ENCODE measurements at places on chromosomes 5 and 9. TPM values are rescaled to one million over a fixed set of nuclear protein-coding genes. Genes with fewer than 3 reads are reported as not detected.

The PTGS1 gene
- total RNA-seq = 1.0 TPM

The NAIP gene
- 21.4 TPM for total RNA-seq

The PCDHGB4 gene
- total RNA-seq = 0.25 TPM

The ROR2 gene
- not detected for total RNA-seq

The FANCC gene
- total RNA-seq = 8.0 TPM

The CDH18 gene
- not detected for total RNA-seq

The PPP2CA gene
- 100 TPM for total RNA-seq

The IL31RA gene
- not detected for total RNA-seq

The XPA gene
- 25.9 TPM for total RNA-seq

The ALDOB gene
- total RNA-seq = not detected

GRCh38 chr5:103232393-103232999 lies 26.1 kb upstream of the MACIR start:
- H3K4me1 ChIP-seq = no peaks in the 10 kb centered on the region
- no peak overlapping the region for H3K4me3 ChIP-seq
- DNase-seq = peak; percentile 17
- no peaks in the 10 kb centered on the region for H3K36me3 ChIP-seq
- H3K27ac ChIP-seq = no peak overlapping the region
- H3K27me3 ChIP-seq = peaks cover 2% of the 10 kb centered on the region

DNA sequence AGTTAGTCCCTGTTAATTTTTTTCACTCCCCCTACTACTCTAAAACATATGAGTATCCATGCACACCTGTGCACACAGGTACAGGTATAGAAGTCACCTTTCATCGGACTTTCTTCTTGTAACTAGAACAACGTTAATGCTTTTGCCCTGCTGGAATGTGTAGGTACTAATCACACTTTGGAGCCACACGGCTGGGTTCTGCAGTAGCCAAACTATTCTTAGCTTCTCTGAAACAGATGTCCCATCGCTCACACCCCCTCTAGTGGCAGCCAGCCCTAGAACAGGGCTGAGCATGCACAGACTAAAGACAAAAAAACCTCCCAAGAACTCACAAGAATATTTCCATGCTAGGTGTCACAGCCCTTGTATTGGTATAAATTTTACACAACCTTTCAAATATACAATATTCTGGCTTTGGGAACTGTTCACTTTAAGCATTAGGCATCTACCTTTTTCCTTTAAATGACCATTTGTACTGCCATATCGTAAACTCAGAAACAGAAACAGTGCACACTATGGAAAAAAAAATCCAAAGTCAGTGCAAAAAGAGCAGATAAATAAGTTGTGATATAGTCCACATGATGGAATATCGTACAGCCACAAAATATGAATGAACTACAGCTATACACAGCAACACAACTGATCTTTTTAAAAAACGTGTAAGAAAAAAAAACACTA lies 64.0 kb downstream of the RETREG1 start:
- peaks cover 8% of the 10 kb centered on the region for H3K36me3 ChIP-seq
- no peaks in the 10 kb centered on the region for H3K27me3 ChIP-seq
- H3K4me3 ChIP-seq = no peak overlapping the region
- DNase-seq = peak; percentile 46
- H3K27ac ChIP-seq = peak overlapping the region; percentile 38
- peaks cover 63% of the 10 kb centered on the region for H3K4me1 ChIP-seq

- no peaks in the 10 kb centered on the region for H3K27me3 ChIP-seq
- peaks cover 93% of the 10 kb centered on the region for H3K4me1 ChIP-seq
- H3K27ac ChIP-seq = peak overlapping the region; percentile 97
- H3K36me3 ChIP-seq = no peaks in the 10 kb centered on the region
Measured at GRCh38 chr9:127955294-127956015, 17.8 kb upstream of the DPM2 start.

DNA sequence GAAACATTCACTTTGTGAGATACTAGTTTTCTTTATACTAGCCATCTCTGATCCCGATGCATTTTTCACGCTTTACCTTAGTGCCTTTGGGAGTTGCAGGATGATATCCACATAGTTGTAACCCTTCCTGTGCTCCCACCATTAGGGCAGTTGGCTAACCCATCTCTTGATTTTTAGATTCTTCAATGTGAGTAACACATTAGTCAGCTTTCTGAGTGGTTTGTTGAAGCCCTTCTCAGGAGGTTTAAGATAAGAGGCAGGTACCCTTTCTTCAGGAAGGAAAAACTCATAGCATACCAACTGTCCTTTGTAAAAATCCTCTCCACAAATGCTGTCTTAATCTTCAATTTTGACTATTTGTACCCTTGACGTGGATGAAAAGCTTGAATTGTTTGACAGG lies 392.3 kb downstream of the DMAC1 start:
- DNase-seq = no peak
- peaks cover 9% of the 10 kb centered on the region for H3K27me3 ChIP-seq
- no peak overlapping the region for H3K27ac ChIP-seq
- H3K4me3 ChIP-seq = no peak overlapping the region
- no peaks in the 10 kb centered on the region for H3K4me1 ChIP-seq

GRCh38 chr9:96852676-96853075 lies 1.6 kb downstream of the ZNF782 start:
- H3K27ac ChIP-seq = no peak overlapping the region
- peaks cover 58% of the 10 kb centered on the region for H3K4me1 ChIP-seq
- no peak for DNase-seq
- H3K36me3 ChIP-seq = peaks cover 23% of the 10 kb centered on the region

GRCh38 chr9:75852746-75853145 lies 37.7 kb upstream of the PCSK5 start:
- H3K36me3 ChIP-seq = no peaks in the 10 kb centered on the region
- no peaks in the 10 kb centered on the region for H3K4me1 ChIP-seq
- H3K4me3 ChIP-seq = no peak overlapping the region
- DNase-seq = no peak
- no peak overlapping the region for H3K27ac ChIP-seq

DNA sequence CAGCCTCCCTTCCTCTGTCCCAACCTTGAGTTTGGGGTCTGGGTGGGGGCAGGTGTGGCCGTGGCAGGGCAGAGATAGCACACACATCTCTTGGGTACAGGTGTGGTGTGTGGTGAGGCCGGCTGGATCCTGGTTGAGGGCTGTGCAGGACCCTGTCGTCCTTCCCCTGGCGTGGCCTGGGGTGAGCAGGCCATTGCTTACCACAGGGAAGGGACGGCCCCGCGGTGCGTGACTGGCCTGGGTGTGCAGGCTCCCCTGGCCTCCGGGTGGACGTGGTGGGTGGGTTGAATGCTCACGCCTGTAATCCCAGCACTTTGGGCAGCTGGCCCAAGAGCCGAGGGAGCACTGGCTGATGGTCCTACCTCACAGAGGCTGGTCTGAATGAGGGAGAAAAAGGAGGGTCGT lies 1.2 kb downstream of the ARRDC1 start:
- no peaks in the 10 kb centered on the region for H3K27me3 ChIP-seq
- H3K4me3 ChIP-seq = peak overlapping the region; percentile 75
- no peak for DNase-seq

GRCh38 chr5:141003791-141004611 lies 37.7 kb downstream of the PCDHAC2 start:
- peaks cover 16% of the 10 kb centered on the region for H3K4me1 ChIP-seq
- no peak overlapping the region for H3K4me3 ChIP-seq
- H3K27ac ChIP-seq = no peak overlapping the region
- H3K36me3 ChIP-seq = no peaks in the 10 kb centered on the region
- H3K27me3 ChIP-seq = peaks cover 51% of the 10 kb centered on the region
- DNase-seq = no peak

- peaks cover 2% of the 10 kb centered on the region for H3K4me1 ChIP-seq
- no peaks in the 10 kb centered on the region for H3K36me3 ChIP-seq
- peaks cover 8% of the 10 kb centered on the region for H3K27me3 ChIP-seq
Measured at GRCh38 chr5:135995976-135996375, 32.8 kb upstream of the TGFBI start.

GRCh38 chr5:93674866-93675459 lies 66.4 kb downstream of the POU5F2 start:
- peaks cover 28% of the 10 kb centered on the region for H3K36me3 ChIP-seq
- no peak overlapping the region for H3K27ac ChIP-seq
- no peaks in the 10 kb centered on the region for H3K27me3 ChIP-seq
- no peak overlapping the region for H3K4me3 ChIP-seq

DNA sequence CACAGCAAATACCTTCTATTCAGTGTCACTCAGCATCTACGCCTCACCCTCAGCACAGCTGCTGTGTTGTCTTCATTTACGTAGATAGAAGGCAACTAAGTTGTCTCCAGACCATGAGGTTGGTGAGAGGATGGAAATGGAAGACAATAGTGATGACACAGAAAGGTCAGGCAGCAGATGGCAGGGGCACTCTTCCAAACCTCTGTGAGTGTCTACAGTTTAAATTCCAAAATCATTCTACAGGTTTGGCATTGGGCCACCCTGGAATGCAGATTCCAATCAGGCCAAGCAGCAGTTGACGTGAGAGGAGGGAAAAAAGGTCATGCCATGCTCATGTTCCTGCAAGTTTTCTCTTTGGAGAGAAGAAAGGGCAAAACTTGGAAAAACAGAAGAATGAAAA lies 68.7 kb upstream of the ADAMTSL1 start:
- H3K27me3 ChIP-seq = peaks cover 2% of the 10 kb centered on the region
- H3K36me3 ChIP-seq = no peaks in the 10 kb centered on the region
- DNase-seq = no peak
- H3K27ac ChIP-seq = no peak overlapping the region

- H3K27ac ChIP-seq = peak overlapping the region; percentile 73
- H3K36me3 ChIP-seq = peaks cover 16% of the 10 kb centered on the region
- H3K4me3 ChIP-seq = no peak overlapping the region
- no peak for DNase-seq
- peaks cover 9% of the 10 kb centered on the region for H3K4me1 ChIP-seq
Measured at GRCh38 chr5:141935538-141935937, 11.9 kb downstream of the DELE1 start.

GRCh38 chr5:133962131-133962530 lies 6.3 kb downstream of the C5orf15 start:
- peaks cover 38% of the 10 kb centered on the region for H3K4me1 ChIP-seq
- no peak for DNase-seq
- no peaks in the 10 kb centered on the region for H3K27me3 ChIP-seq

- H3K27me3 ChIP-seq = no peaks in the 10 kb centered on the region
- H3K36me3 ChIP-seq = peaks cover 20% of the 10 kb centered on the region
- no peak for DNase-seq
Measured at GRCh38 chr5:143010351-143010750, 240.2 kb downstream of the ARHGAP26 start.

DNA sequence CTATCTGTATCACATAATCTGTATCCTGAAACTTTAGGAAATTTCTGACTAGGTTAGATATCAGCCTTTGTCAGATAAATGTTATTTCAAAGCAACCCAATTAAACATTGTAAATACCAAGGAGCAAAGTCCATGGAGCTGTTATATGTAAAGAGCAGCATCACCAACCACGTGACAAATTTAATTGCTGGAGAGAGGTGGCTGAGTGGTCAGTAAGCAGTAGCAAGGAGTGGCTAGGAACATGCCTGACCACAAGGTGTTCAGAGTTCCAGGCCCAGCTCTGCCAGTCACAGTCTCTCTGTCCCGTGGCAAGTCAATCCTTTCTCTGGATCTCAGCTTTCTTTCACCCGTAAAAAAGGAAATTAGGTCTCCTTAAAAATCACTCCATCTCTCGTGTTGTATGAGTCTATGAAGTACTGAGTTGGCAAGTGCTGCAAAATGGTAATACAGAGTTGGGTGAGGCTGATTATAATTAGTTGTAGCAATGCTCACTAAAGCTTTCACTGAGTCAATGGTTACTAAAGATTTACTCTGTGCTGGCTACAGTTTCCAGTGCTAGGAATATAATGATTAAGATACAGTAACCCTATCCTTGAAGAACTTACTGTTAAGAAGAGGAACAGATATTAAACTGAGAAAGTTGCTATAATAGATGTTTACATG lies 166.1 kb downstream of the GNAQ start:
- peaks cover 7% of the 10 kb centered on the region for H3K4me1 ChIP-seq
- no peak overlapping the region for H3K27ac ChIP-seq
- no peak for DNase-seq
- peaks cover 46% of the 10 kb centered on the region for H3K36me3 ChIP-seq
- no peak overlapping the region for H3K4me3 ChIP-seq

- H3K36me3 ChIP-seq = peaks cover 28% of the 10 kb centered on the region
- H3K4me1 ChIP-seq = peaks cover 5% of the 10 kb centered on the region
- no peak for DNase-seq
- H3K27me3 ChIP-seq = no peaks in the 10 kb centered on the region
- no peak overlapping the region for H3K4me3 ChIP-seq
Measured at GRCh38 chr5:32096891-32097595, 77.1 kb downstream of the GOLPH3 start.

DNA sequence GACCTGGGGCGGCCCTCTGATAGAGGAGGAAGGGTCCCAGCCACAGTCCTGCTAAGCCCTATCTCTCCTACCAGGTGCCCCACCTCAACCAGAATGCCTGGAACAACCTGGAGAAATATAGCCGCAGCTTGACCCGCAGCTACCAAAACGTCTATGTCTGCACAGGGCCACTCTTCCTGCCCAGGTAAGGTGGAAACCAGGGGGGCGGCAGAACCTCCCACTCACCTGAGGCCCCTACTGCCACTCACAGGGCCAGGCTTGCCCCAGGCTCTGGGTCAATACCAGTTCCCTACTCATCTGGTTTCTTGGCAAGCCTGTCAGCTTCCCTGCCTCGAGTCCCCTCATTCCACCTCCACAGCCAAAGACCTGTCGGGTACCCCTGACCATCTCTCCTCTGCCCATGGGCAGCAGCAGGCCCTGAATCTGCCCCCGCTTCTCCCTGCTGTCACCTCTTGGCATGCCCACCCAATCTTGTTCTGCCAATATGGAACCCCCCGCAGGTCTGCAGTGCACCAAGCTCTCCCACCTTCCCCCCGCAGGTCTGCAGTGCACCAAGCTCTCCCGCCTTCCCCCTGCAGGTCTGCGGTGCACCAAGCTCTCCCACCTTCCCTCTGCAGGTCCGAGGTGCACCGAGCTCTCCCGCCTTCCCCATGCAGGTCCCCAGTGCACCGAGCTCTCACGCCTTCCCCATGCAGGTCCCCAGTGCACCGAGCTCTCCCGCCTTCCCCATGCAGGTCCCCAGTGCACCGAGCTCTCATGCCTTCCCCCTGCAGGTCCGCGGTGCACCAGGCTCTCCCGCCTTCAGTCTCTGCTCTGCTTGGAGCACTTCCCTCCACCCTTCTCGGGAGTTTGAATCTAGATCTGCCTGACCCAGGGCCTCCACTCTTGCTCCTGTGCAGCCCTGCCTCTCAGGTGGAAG lies 2.6 kb downstream of the ENDOG start:
- peaks cover 3% of the 10 kb centered on the region for H3K36me3 ChIP-seq
- DNase-seq = no peak
- H3K27me3 ChIP-seq = no peaks in the 10 kb centered on the region
- H3K4me1 ChIP-seq = peaks cover 21% of the 10 kb centered on the region
- H3K4me3 ChIP-seq = peak overlapping the region; percentile 44
- peak overlapping the region; percentile 56 for H3K27ac ChIP-seq

DNA sequence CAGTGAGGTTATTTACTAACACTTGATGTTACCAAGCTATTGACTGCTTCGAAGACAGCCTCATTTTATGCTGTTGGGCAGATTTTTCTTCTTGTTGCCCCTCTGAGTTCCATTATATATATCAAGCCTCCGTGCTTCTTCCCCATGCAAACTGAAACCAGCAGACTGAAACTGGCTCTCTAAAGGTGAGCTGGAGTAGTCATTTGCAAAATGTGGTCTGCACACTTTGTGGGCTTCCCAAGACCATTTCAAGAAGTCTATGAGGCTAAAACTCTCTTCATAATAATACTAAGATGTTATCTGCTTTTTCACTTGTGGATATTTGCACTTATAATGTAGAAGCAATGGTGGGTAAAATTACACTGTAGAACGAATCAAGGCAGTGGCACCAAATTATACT lies 13.9 kb downstream of the SLC36A1 start:
- H3K4me3 ChIP-seq = no peak overlapping the region
- H3K36me3 ChIP-seq = peaks cover 61% of the 10 kb centered on the region
- H3K27ac ChIP-seq = no peak overlapping the region
- no peaks in the 10 kb centered on the region for H3K4me1 ChIP-seq
- H3K27me3 ChIP-seq = no peaks in the 10 kb centered on the region
- DNase-seq = no peak

- no peak for DNase-seq
- no peak overlapping the region for H3K27ac ChIP-seq
- no peaks in the 10 kb centered on the region for H3K27me3 ChIP-seq
- H3K4me1 ChIP-seq = peaks cover 8% of the 10 kb centered on the region
- H3K4me3 ChIP-seq = no peak overlapping the region
Measured at GRCh38 chr9:83962165-83962564, 17.9 kb downstream of the HNRNPK start.

Data from naive thymus-derived CD8-positive, alpha-beta T cell (primary cell).